ENCODE measurements at places on chromosomes 12 and 14.

DNA sequence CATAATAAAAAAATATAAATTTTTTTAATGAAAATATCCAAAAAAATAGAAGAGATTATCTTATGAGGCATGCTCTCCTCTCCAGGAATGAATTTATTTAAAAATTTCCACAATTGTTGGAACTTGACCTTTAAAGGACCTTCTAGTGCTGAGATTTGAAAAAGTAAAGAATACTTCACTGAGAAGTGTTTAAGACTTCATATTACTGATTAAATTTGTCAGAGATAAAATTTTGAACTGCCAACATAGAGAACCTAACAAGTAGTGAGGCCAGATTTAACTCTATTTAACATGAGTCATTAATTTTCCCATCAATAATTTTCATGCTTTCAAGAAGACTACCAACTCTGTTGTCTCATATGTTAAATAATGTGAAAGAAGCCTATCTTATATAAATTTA, 14.5 kb downstream of the CAPRIN2 start:
- no peak for DNase-seq

GRCh38 chr14:101973356-101973755, 9.0 kb downstream of the DYNC1H1 start:
- DNase-seq = no peak

DNA sequence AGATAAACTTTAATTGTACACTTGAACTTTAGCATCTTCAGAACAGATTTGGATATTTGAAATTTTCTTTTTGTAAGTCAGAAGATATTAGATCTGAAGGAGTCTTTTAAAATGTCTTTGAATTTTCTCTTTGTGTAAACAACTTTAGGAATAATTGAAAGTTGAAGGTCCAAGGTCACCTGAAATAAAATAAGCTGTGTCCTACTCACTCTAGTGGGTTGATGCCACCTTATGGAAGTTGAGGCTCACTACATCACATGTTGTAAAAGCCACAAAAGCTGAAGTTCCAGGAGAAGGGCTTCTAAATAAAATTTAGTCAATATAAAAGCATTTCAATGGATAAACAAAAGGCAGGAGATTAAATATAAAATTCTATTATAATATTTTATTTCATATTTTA, 122.0 kb upstream of the ATXN7L3B start:
- peak; percentile 2 for DNase-seq

GRCh38 chr14:23186913-23187654, 3.6 kb upstream of the SLC7A8 start:
- DNase-seq = peak; percentile 77

DNA sequence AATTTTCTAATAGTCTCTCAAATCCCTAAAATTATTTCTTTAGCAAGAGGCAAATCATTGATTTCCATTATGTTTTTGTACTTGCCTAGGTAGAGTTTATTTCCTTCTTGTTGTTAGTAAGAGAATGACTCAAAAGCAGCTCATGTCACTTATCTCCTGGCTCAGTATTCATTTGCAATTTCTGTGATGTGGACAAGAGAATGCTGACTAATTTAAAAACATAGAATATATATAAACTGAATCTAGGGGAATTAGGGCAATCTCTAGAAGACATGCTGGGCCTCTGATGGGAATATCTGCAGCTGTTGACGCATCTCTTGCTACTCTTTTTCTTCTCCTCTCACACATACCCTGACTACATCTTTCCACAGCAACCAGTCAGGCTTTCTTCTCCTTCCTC, 130.8 kb upstream of the PRKD1 start:
- DNase-seq = no peak

- no peak for DNase-seq
Observed at GRCh38 chr14:105307052-105307727, 6.4 kb upstream of the BRF1 start.

DNA sequence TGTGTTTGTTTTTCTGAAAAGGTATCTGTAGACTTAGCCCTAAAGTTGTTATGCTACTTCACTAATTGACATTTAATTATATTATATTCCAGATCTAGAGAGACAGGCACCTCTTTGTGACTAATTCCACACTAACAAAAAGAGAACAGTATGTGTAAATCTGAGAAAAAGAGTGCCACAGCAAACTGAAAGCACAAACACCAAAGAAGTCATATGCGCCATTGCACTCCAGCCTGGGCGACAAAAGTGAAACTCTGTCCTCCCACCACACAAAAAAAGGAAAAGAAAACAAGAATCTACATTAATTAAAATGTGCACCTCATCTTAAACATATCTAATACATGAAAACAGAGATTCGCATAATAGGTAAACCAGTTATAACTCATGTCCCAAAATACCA, 4.4 kb upstream of the CSRNP2 start:
- no peak for DNase-seq

GRCh38 chr12:10386857-10387256, 3.0 kb downstream of the KLRK1 start:
- DNase-seq = no peak

GRCh38 chr12:107895966-107896365, 121.5 kb downstream of the ASCL4 start:
- no peak for DNase-seq

DNA sequence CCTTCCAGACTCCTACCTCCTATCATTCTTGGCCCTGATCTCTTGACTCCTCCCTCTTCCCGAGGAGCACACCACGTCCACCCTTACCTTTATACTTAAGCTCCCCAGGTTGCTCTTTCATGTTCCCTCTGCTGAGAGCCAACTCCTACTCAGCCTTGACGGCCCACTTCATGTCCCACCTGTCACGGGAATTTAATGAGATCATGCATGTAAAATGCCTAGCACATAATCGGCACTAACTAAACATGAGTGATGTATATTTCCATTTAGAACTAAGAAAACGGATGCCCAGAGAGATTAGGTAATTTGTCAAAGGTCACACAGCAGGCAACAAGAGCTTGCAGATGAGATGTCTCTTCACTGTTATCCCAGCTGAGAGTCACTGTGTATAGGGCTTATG, 45.1 kb downstream of the NOS1 start:
- no peak for DNase-seq

DNA sequence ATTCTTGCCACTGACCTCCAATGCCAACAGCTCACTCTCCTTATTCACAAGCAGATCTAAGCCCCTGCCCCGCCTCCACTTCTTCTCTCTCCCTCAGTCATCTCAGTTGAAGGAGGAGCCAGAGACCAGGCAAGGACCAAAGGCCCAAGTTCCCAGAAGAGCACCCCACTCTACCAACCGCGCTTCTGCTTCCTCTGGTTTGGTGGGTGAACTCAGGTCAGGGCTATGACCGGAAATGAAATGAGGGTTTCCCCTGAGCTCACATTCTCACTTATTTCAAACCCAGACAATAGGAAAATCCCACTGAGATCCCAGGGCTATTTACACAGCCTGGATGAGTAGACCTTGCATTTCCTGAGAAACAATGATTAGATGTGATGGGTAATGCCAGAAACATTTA, 9.9 kb downstream of the DPF3 start:
- no peak for DNase-seq

DNA sequence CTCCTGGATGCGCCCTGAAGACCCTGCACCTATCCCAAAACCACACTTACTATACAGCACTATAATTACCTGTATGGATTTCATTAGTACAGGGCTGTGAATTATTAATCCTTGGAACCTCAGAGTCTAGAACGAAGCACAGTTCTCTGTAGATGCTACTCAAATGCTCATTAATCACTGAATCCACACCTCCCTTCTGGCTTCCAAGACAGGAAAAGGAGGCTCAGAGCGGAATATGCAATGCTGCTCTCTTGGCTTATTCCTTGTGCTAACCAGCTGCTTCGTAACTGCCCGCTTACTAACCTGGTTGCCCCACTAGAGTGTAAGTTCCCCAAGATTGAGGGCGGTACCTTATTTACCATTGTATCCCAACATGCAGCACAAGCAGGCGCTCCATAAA, 39.1 kb upstream of the NUDT4 start:
- DNase-seq = no peak

GRCh38 chr14:24213866-24214662, 776 bp upstream of the CHMP4A start:
- DNase-seq = no peak

GRCh38 chr12:52686063-52686462, 5.9 kb upstream of the KRT1 start:
- DNase-seq = no peak

GRCh38 chr12:20050221-20050620, 318.1 kb upstream of the PDE3A start:
- peak; percentile 25 for DNase-seq

GRCh38 chr14:100548295-100548655, 38.9 kb downstream of the BEGAIN start:
- DNase-seq = no peak

GRCh38 chr14:100172811-100173210, 13.4 kb upstream of the DEGS2 start:
- DNase-seq = no peak

GRCh38 chr12:32395026-32395425, 4.3 kb upstream of the FGD4 start:
- DNase-seq = no peak

DNA sequence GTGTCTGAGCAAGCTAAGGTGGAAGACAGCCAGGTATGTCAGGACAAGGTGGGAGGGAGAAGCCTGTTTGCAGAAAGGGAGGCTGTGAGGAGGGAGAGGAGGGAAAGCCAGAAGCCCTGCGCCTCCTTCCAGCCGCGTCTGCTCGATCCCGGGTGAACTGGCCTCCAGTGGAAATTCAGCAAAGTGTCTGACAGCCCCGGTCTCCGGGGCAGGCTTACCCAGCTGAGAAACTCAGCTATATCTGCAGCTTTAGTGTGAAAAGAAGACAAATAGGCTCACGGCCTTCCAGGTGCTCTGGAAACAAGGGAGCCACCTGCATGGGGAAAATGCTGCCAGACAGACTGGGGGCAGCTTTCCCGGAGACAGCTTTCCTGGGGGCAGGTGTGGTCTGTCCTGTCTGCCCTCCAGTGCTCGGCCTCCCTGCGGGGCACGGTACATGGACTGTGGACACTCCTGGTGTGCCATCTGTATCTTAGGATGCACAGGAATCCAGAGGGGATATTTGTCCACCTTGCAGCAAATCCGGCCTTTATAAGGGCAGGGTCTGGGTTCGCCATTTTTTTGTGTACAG, 6.3 kb downstream of the RFLNA start:
- DNase-seq = no peak

- DNase-seq = peak; percentile 92
Observed at GRCh38 chr12:76329159-76329558, 19.1 kb downstream of the BBS10 start.

DNA sequence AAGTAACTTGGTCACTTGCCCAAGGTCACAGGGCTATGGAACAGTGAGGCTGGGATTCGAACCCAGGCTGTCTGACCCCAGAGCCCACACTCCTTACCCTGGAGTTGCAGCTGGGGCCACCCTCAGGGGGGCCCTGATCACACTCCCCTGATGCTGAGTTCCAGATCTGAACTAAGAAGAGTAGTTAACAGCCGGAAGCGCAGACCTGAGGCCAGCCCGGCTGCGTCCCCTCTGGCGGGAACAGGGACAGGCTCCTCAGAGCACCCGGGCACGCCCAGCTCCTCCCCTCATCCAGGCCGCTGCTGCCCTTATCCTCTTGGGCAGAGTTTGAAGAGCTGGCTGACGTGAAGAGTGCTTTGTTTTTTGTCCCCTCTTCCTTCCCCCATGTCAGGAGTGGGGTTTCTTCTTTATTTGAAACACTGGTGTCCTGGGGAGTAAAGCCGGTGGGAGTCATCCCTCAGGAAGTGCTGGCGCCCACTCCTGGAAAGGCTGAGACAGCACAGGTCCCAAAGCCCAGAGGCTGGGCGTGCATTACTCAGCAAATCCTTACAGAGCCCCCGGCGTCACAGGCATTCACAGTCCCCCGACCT, 8.7 kb downstream of the PHB2 start:
- DNase-seq = peak; percentile 72

- no peak for DNase-seq
Observed at GRCh38 chr14:22122829-22123560, 449.4 kb upstream of the OR4E1 start.

- DNase-seq = no peak
Observed at GRCh38 chr12:39966721-39967120, 139.2 kb downstream of the SLC2A13 start.

- DNase-seq = no peak
Observed at GRCh38 chr14:91511043-91511383, 903 bp upstream of the PPP4R3A start.

- no peak for DNase-seq
Observed at GRCh38 chr12:128657378-128657777, 166.4 kb downstream of the SLC15A4 start.

Measured in AG10803 (cell line).